ENCODE measurements at places on chromosomes 13 and 19.

DNA sequence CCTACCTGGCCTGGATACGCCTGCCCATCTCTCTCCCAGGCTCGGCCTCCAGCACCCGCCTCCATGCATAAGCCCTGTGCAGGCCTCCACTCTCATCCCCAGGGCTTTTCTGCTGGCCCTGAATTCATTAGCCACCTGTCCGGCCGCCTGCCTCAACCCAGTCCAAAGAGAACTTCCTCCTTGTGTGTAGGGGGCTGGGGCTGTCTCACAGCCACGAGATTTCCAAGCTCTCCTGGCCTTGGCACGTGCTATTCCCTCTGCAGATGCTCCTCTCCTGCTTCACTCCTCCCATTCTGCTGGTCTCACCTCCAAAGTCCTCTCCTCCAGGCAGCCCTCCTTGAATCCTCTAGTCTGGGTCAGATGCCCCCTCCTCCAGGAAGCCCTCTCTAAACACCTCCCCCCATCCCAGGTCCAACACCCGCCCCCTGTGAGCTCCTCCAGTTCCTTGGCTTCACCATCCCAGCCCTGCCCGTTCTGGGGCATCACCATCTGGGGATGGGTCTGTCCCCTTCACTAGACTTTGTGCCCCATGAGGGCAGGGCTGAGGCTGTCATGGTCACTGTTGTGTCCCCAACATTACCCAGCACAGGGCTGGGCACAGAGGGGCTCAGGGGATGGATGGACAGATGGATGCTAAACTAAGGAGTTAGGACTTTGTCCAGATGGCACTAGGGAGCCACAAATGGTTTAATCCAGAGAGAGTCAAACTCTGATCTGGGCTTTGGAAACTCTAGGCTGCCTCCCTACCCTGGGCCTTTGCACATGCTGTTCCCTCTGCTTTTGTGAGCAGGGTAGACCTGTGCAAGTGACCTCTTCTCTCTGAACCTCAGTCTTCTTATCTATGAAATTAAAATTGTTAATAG, 14.8 kb downstream of the MEIS3 start:
- no peak for DNase-seq

DNA sequence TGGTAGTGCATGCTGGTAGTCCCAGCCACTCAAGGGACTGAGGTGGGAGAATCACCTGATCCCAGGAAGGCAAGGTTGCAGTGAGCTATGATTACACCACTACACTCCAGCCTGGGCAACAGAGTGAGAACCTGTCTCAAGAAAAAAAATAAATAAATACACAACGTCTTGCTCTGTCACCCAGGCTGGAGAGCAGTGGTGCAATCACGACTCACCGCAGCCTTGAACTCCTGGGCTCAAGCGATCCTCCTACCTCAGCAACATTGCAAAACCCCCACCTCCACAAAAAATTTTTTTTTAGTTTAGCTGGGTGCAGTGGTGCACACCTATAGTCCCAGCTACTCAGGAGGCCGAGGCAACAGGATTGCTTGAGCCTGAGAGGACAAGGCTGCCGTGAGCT, 8.8 kb downstream of the TPM4 start:
- no peak for DNase-seq

- no peak for DNase-seq
These were observed 35.2 kb upstream of the C13orf46 start for GRCh38 chr13:114008964-114009589.

DNA sequence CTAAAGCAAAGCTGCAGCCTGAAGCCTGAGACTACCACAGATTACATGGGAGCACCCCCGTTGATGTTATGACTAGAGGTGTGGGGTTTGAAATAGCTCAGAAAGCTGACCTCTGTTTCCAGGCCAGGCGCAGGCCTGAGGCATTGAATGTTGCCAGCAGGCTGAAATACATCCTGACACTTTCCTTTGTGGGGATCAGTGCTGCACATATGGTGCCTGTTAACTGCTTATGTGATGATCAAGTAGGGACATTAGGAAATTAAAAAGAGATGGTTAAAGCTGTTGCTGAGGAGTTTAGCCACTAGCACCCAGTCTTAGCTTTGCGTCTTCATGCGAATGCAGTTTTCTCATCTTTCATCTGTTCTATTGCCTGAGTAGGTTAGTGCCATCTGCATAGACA, 83.2 kb downstream of the CCNA1 start:
- no peak for DNase-seq

DNA sequence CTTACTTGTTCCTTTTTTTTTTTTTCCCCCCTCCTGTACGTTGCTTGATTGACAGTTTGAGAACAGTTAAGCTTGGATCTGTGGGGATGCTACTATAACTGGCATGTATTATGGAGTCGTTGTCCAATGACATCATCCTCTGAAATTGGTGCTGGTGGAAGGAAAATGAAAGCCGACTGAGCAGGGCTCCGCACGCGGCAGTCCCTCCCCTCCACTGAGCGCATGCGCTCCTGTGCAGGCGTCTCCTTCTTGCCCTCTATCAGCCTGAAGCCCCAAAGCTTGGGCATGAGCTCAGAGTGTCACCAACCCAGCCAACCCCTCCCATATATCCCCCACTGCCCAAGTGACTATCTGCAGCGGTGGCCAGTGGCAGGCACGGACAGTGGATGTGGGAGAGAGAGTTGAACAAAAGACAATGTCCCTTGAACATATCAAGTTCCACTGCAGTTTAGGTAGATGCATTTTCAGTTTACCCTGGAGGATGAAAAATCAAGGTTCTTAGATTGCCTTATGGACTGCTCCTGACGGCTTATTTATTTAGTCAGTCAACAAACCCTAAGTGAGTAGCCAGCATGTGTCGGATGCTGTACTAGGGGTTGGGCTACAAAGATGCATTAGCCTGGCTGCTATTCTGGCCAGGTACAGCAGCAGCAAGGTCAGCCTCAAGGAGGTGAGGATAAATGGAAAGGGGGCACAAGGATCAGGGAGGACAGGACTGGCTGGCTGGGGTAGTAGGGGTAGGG, 20.8 kb downstream of the MBNL2 start:
- DNase-seq, result no peak

DNA sequence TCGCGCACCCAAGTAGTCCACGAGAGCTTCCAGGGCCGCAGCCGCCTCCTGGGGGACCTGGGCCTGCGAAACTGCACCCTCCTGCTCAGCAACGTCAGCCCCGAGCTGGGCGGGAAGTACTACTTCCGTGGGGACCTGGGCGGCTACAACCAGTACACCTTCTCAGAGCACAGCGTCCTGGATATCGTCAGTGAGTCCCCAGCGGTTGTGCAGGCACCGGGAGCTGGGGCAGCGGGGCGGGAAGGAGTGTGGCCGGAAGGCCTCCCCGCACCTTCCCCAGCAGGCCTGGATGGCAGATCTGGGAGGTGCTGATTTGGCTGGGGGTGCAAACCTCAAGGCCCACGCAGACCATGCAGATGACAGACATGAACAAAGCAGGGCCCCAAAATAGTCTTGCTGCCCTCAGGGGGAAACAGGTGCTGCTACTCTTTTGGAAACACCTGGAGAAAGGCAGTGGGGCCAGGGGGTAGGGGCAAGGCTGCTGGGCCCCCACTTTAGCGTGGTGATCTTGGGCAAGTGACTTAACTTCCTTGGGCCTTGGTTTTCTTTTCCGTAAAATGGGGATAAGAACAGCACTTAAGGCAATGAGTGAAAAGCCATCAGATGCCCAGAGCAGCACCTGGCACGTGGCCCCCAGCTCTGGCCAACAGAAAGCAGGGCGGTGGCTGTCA, 4.0 kb downstream of the MAG start:
- no peak for DNase-seq

DNA sequence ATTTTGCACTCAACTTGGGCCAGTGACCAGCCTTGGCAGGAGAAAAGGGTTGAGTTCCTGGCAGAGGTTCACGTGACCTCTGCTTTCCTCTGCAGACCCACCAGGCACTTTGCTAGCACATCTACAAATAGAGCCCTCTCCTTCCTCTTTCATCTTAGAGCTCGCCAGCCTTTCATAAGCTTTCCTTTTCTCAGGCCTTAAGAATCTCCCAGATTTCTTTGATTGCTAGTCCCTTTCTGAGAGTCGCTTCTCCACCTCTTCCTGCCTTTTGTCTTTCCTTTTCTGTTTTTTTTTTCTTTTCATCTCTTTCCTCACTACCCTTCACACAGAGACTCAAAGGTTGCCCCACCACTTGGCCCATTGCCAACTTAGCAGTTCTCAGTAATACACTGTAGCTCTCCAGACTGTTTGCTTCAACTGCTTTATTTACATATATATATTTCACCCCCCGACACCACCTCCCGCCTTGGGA, 375.7 kb upstream of the SPRY2 start:
- DNase-seq, result no peak

GRCh38 chr13:111044087-111044830, 70.9 kb upstream of the ARHGEF7 start:
- DNase-seq, result no peak

DNA sequence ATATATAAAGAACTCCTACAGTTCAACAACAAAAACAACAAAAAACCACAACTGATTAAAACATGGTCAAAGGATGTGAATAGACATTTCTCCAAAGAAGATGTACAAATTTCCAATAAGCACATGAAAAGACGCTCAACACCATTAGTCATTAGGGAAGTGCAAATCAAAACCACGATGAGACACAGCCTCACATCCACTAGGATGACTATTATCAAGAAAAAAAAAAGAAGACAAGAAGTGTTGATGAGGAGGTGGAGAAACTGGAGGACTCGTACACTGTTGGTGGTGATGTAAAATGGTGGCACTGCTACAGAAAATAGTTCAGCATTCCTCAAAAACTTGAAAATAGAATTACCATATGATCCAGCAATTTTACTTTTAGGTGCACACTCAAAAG, 61.0 kb upstream of the SOX1 start:
- DNase-seq, result no peak

- no peak for DNase-seq
These were observed 37.1 kb downstream of the TSHZ3 start for GRCh38 chr19:31312009-31312676.

- no peak for DNase-seq
These were observed 16.8 kb downstream of the FLT1 start for GRCh38 chr13:28478127-28478526.

DNA sequence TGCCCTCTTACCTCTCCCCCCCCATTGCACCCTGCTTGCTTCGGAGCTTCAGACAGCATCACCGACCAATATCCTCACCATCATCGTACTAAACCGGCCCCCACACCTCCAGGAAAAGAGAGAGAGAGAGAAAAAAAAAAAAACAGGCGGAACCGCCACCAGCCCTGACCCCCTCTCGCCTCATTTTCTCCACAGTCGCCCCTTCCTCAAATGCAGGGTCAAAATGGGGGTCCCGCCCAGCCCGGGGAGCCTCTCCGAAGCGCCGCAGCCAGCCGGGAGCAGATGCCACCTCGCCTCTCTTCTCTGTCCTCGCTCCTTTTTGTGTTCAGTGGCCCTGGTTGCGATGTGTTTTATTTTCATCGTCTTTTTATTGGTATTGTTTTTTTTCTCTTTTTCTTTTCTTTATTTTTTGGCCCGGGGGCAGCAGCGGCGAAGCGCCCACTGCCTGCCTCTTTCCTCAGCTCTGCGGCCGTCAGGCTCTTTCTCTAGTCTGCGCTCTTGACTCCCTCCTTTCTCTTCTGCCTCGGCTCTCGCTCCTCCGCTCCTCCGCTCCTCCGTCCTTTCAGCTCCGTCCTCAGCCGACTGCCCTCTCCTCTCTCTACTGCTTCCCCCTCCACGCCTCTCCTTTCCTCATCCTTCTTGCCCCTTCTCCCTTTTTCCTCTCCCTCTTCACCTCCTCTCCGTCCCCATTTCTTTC, 41.4 kb downstream of the DEDD2 start:
- DNase-seq, result no peak

- no peak for DNase-seq
These were observed 794.7 kb downstream of the EFNB2 start for GRCh38 chr13:105740739-105741138.

- DNase-seq, result peak; percentile 55
These were observed 5.9 kb upstream of the EHD2 start for GRCh38 chr19:47707135-47707925.

GRCh38 chr13:111326981-111327642, 6.7 kb downstream of the TEX29 start:
- no peak for DNase-seq

DNA sequence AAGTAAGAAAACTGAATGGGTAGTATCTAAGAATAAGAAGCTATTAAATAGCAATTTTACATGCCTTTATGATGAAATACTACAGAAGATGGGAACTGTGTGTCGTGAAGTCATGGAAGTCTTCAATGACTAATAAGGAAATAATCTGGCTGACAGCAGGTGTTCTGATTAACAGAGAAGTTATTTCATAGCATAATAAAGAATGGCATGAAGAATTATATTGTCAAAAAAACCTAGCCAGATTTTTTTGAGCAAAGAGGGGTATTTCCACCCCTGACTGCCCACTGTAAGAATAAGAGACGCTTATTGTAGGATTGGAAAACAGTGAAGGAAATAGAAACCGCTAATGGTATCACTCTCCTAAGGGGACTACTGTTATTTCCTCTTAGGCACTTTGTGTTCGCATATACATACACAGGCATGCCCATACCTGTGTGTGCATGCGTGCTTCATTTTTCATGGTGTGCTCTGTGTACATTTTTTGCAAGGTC, 318.8 kb downstream of the SHISA2 start:
- DNase-seq, result no peak

DNA sequence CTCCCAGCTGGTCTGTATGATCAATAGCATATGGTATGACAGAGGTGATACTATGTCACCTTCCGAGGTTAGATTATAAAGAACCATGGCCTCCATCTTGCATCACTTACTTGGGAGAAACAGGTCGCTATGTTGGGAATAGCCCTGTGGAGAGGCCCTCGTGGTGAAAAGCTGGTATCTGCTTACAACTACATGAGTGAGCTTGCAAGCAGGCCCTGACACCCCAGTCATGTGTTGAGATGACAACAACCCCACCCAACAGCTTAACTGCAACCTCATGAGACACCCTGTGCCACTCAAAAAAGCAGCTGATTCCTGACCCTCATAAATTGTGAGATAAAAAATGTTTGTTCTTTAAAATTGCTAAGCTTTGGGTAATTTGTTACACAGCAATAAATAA, 18.8 kb downstream of the MTRF1 start:
- no peak for DNase-seq

GRCh38 chr19:47609906-47610894, 1.3 kb downstream of the BICRA start:
- DNase-seq, result peak; percentile 27

GRCh38 chr19:14165990-14166830, 29.8 kb upstream of the ASF1B start:
- DNase-seq, result no peak
